Thoracic aorta (tissue), 2 donors: ENCODE measurements at places on chromosomes 6 and 20. TPM values are rescaled to one million over a fixed set of nuclear protein-coding genes. Genes with fewer than 3 reads are reported as not detected.
A peak's percentile ranks its signal among the peaks of the same experiment; 100 is the strongest.

Gene UBE2C
- total RNA-seq = not detected

DNA sequence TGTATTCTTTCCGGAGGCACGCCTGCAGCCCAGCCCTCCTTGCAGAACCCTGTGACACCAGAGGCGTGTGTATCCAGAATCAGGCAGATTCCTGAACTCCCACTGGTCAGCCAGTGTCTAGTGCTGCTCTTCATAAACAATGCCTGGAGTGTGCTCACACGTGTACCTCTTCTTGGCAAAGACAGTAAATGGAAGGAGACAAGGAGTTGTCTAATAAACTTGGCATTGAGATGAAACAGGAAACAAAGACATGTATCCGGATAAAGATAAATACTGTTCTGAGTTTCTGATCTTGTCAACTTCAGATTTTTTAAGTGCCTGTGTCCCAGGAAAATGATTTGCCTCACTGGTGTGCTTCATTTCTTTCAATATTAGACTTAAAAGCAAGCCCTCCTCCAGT is 1.7 kb downstream of the RPS6KA2 start:
- H3K36me3 ChIP-seq = no peaks in the 10 kb centered on the region
- no peak overlapping the region for H3K27ac ChIP-seq

- peaks cover 9% of the 10 kb centered on the region for H3K4me1 ChIP-seq
- H3K36me3 ChIP-seq = no peaks in the 10 kb centered on the region
- DNase-seq = peak; percentile 42
Measured at GRCh38 chr20:56358600-56359211, at the start of gene FAM210B. Gene FAM210B, plus strand, starts transcription at chr20:56358974. Its CDS starts 32 bp downstream, at chr20:56359006.

DNA sequence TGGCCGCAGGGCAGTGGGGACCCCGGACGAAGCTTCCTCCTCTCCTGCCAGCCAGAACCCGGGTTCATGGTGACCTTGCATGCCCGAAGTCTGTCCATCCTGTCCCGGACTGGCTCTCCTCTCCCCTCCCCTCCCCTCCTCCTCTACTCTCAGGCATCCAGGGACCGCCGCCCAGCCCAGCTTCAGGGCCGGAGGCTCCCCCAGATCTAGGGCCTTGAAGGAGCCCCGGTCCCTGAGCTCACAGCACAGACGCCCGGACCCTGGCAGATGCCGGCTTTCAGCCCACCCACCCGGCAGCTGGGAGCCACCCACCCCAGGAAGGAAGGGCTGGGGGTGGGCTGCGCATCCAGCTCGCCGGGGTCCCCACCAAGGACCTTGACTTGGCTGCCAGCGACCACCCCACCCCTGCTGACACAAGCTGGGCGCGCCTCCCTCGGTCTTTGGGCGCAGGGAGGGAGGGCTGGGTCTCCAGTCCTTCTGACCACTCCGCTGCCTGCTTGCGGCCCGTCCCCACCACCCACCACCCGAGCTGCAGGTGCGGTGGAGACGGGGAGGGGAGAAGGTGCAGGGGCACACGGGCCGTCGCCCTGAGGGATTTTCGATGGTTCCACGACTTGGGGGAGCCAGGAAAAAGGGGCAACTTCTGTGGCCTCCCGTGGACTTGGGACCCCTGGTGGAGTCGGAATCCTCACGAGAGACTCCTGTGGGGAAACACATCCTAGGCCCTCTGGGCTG is 5.8 kb upstream of the ABHD16B start:
- peak overlapping the region; percentile 58 for H3K4me3 ChIP-seq
- H3K27ac ChIP-seq = no peak overlapping the region
- DNase-seq = no peak
- peaks cover 22% of the 10 kb centered on the region for H3K4me1 ChIP-seq
- H3K36me3 ChIP-seq = no peaks in the 10 kb centered on the region

Gene SNAP25
- total RNA-seq = 1.3 TPM

GRCh38 chr6:40960742-40961430 is 78.1 kb downstream of the UNC5CL start:
- H3K27me3 ChIP-seq = no peaks in the 10 kb centered on the region
- DNase-seq = no peak
- H3K4me1 ChIP-seq = no peaks in the 10 kb centered on the region
- H3K27ac ChIP-seq = no peak overlapping the region
- no peaks in the 10 kb centered on the region for H3K36me3 ChIP-seq

Gene TP53TG5
- total RNA-seq = not detected

DNA sequence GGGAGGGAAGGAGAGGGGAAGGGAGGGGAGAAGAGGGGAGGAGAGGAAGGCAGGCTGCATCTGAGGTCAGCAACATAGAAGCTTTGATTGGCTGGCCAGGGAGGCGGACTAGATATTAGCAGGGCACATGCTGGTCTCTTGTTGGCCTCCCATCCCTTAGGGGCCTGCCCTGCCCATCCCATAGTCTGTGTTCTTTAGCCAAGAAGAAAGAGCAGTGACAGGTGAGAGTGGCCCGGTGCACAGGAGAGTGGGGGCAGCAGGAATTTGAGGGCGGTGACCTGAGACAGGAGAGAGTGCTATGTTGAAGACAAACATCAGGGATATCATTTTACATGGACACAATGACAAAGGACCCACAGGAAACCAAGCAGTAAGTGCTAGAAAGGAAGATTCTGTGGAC is 413.5 kb downstream of the SYNE1 start:
- no peak for DNase-seq
- no peak overlapping the region for H3K4me3 ChIP-seq
- no peaks in the 10 kb centered on the region for H3K27me3 ChIP-seq
- peaks cover 9% of the 10 kb centered on the region for H3K4me1 ChIP-seq

DNA sequence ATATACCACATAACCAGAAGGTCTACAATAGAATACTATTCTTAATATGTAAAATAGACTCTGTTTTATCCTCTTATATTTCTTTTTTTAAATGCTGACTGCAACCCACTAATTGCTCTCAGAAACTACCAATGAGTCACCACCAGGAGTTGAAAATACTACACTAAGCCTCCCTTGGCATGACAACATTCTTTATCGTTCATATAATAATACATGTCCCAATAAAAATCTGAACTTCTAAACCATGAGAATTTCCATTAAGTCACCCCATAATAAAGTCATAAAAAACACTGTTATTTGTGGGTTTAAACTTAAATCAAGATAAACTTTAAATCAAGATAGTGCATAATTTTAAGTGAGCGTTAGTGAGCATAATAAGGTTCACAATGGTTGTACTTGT is 4.2 kb downstream of the HACE1 start:
- H3K27ac ChIP-seq = no peak overlapping the region
- no peak overlapping the region for H3K4me3 ChIP-seq
- peaks cover 4% of the 10 kb centered on the region for H3K4me1 ChIP-seq
- H3K36me3 ChIP-seq = no peaks in the 10 kb centered on the region
- H3K27me3 ChIP-seq = no peaks in the 10 kb centered on the region
- DNase-seq = no peak

Gene GTSF1L
- total RNA-seq = not detected

DNA sequence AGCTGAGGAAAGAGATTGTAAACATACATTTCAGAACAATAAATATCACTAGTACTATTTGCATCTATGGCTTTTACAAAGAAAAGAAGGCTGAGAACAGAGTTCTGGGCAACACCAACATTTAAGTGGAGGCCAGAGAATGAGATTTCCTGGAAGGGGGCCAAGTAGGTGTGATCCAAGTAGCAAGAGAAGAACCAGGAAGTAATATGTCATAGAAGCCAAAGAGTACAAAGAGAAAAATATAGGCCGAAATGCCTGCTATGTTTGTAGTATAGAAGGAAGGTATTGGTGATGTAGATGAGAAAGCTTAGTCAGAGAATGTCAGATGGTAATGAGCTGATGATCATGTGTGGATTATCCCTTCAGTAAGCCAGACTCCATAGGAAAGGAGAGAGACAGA is 94.5 kb downstream of the PERP start:
- H3K36me3 ChIP-seq = no peaks in the 10 kb centered on the region
- no peak overlapping the region for H3K4me3 ChIP-seq
- no peaks in the 10 kb centered on the region for H3K27me3 ChIP-seq
- no peak overlapping the region for H3K27ac ChIP-seq
- no peaks in the 10 kb centered on the region for H3K4me1 ChIP-seq
- DNase-seq = no peak

Gene GCLC
- 26.5 TPM for total RNA-seq

GRCh38 chr6:36958775-36959554 is 4.4 kb downstream of the PI16 start:
- no peak for DNase-seq
- no peaks in the 10 kb centered on the region for H3K4me1 ChIP-seq
- H3K36me3 ChIP-seq = no peaks in the 10 kb centered on the region
- no peak overlapping the region for H3K4me3 ChIP-seq
- no peak overlapping the region for H3K27ac ChIP-seq
- no peaks in the 10 kb centered on the region for H3K27me3 ChIP-seq

DNA sequence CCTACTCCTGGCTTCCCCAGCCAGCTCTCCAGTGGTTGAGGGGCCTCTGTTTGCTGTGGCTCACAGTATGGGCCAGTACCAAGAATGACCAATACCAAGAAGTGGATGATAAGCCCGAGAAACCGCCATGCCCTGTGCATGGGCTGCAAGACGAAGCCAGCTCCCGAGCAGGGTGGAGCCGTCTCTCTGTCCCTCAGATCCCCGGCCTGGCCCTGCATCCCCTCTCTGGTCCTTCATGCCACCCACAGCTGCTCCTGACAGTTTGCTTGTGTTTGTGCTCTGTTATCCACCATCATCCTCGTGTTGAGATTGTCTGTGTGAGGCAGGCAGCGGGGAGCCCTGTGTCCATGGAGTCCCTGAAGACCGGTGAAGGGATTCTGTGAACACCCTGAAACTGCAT is 36.1 kb downstream of the GABRR2 start:
- H3K36me3 ChIP-seq = no peaks in the 10 kb centered on the region
- DNase-seq = no peak
- H3K27ac ChIP-seq = no peak overlapping the region
- H3K4me3 ChIP-seq = no peak overlapping the region
- H3K27me3 ChIP-seq = no peaks in the 10 kb centered on the region

Gene WFDC2
- not detected for total RNA-seq

- H3K27me3 ChIP-seq = no peaks in the 10 kb centered on the region
- H3K27ac ChIP-seq = no peak overlapping the region
- no peaks in the 10 kb centered on the region for H3K36me3 ChIP-seq
- DNase-seq = no peak
Measured at GRCh38 chr6:33169291-33170175, 22.7 kb downstream of the COL11A2 start.

GRCh38 chr20:60210779-60211617 is 252.8 kb downstream of the CDH26 start:
- no peaks in the 10 kb centered on the region for H3K4me1 ChIP-seq
- no peaks in the 10 kb centered on the region for H3K27me3 ChIP-seq
- no peak overlapping the region for H3K27ac ChIP-seq

DNA sequence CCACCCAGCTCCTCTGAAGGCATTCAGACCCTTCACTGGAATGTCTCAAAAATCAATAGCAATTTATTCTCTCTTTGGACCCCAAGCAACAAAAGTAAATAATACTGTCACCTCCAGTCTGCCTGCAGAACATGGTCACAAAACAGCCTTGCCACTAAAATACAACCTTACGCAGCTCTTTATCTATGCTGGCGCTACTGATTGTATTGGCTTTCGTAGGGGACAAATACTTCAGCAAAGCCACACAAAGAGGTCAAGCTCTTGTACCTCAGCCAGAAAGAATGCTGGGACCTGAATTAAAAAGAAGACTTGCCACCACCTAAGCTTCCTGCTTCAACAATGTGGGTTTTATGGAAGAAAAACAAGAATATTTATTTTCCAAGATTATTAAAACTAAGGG is 57.2 kb downstream of the PRKN start:
- H3K4me1 ChIP-seq = peaks cover 6% of the 10 kb centered on the region
- H3K4me3 ChIP-seq = no peak overlapping the region
- H3K36me3 ChIP-seq = no peaks in the 10 kb centered on the region
- H3K27me3 ChIP-seq = no peaks in the 10 kb centered on the region
- DNase-seq = no peak
- H3K27ac ChIP-seq = no peak overlapping the region

DNA sequence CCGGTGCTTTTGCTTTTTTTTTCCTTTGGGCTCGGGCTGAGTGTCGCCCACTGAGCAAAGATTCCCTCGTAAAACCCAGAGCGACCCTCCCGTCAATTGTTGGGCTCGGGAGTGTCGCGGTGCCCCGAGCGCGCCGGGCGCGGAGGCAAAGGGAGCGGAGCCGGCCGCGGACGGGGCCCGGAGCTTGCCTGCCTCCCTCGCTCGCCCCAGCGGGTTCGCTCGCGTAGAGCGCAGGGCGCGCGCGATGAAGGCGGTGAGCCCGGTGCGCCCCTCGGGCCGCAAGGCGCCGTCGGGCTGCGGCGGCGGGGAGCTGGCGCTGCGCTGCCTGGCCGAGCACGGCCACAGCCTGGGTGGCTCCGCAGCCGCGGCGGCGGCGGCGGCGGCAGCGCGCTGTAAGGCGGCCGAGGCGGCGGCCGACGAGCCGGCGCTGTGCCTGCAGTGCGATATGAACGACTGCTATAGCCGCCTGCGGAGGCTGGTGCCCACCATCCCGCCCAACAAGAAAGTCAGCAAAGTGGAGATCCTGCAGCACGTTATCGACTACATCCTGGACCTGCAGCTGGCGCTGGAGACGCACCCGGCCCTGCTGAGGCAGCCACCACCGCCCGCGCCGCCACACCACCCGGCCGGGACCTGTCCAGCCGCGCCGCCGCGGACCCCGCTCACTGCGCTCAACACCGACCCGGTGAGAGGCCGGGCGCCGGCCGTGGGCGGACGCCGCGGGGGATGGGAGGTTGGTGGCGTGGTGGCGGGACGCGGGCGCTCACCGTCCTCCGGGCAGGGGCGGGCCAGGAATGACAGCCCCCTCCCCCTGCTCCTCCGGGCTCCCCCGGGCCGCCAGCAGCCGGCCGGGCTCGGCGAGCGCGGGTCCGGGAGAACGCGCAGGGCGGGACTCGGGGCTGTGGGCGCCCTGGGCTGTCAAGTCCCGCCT is 606 bp downstream of the ID4 start:
- no peaks in the 10 kb centered on the region for H3K4me1 ChIP-seq
- H3K4me3 ChIP-seq = peak overlapping the region; percentile 74
- no peak for DNase-seq

DNA sequence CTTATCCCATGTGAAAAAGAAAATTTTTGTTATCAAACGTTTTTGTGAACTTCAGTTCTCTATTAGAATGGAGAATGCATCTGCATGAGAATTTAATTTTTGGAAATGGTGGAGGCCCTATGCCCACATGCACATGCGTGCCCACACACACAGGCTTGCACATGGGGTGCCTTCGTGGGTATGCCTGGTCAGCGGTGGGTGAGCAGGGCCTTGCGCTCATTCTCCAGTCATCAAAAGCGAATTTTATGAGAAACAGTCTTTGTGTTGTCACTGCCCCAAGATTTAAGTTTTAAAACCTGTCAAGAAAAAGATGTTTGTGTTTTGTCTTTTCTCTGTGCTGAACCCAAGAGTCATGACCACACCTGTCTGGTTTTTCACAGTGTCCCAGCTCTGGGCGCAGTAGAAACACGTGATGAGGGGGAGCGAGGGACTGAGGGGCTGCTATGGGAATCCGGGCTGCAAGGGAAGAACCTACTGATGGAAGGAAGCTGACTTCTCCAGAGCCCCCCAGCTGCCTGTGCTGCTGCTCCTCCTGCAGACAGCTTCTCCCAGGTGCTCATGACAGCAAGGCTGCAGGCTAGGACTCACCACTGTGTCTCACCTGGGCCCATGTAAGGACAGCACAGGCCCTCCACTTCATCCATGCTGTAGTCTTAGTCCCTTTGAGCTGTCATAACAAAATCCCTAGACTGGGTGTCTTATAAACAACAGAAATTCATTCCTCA is 153.6 kb downstream of the SYCP2 start:
- H3K4me1 ChIP-seq = no peaks in the 10 kb centered on the region
- H3K27ac ChIP-seq = no peak overlapping the region
- H3K4me3 ChIP-seq = no peak overlapping the region
- no peak for DNase-seq
- H3K27me3 ChIP-seq = no peaks in the 10 kb centered on the region
